Right renal pelvis (tissue), 4 donors: ENCODE measurements at places on chromosomes 11 and 22. TPM values are rescaled to one million over a fixed set of nuclear protein-coding genes. Genes with fewer than 3 reads are reported as not detected.

DNA sequence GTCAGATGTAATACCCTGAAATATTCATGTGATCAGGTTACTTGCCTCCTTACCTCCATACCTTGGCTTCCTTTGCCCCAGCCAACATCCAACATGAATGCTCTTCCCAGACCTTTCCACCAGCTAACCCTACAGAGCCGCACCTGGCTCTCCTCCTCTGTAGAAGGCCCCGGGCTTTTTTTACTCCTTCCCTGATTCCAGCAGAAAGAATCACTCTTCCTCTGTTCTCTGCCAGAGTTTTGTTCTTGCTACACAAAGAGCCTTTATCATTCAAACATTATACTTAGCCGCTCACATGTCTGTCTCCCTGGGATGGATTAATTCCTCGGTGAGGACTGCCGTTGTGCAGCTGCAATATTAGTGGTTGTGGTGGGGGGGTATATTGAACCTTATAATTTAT lies 116.8 kb upstream of the GRAMD1B start:
- DNase-seq: no peak

The ST14 gene
- 31.5 TPM for polyA plus RNA-seq

The B3GAT3 gene
- polyA plus RNA-seq: 29.3 TPM

The INCENP gene
- polyA plus RNA-seq: 36.9 TPM

GRCh38 chr11:8071616-8072581 lies 9.1 kb upstream of the TUB start:
- DNase-seq: no peak

The TRPM5 gene
- 2.0 TPM for polyA plus RNA-seq

GRCh38 chr11:93464927-93465540 lies 78.2 kb downstream of the SMCO4 start:
- no peak for DNase-seq
